ENCODE measurements at places on chromosomes 16 and 17. TPM values are rescaled to one million over a fixed set of nuclear protein-coding genes. Genes with fewer than 3 reads are reported as not detected.

- DNase-seq = no peak
These were observed 6.0 kb downstream of the ARHGAP23 start for GRCh38 chr17:38434178-38434665.

- no peak for DNase-seq
These were observed at the start of the genes CCDC78 and HAGHL for GRCh38 chr16:726438-727290. TSS of gene CCDC78 (minus strand) at chr16:726443. CDS start at chr16:726367, 76 bp downstream. TSS of gene HAGHL (plus strand) at chr16:727106. CDS start at chr16:727510, 404 bp downstream.

GRCh38 chr17:27563532-27563931, 67.5 kb upstream of the LGALS9 start:
- no peak for DNase-seq

GRCh38 chr17:72943826-72944689, 148.4 kb downstream of the SLC39A11 start:
- no peak for DNase-seq

DNA sequence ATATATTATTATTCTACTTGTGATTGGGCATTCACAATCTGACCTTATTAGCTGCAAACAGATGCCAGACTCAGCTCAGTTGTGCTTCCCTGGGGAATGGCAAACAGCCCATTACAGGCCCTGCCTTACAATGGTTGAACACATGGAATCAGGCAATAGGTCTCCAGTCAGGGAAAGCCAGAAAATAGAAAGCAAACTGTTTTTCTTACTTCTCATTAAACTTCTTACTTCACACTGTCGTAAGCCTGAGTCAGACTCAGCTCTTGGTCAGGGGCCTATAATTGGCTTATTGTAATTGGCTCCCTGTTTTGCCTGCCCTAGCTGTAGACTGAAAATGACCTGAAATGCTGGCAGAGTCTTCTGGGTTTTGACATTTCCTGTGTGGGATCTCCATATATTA, 77.0 kb upstream of the CA10 start:
- no peak for DNase-seq

DNA sequence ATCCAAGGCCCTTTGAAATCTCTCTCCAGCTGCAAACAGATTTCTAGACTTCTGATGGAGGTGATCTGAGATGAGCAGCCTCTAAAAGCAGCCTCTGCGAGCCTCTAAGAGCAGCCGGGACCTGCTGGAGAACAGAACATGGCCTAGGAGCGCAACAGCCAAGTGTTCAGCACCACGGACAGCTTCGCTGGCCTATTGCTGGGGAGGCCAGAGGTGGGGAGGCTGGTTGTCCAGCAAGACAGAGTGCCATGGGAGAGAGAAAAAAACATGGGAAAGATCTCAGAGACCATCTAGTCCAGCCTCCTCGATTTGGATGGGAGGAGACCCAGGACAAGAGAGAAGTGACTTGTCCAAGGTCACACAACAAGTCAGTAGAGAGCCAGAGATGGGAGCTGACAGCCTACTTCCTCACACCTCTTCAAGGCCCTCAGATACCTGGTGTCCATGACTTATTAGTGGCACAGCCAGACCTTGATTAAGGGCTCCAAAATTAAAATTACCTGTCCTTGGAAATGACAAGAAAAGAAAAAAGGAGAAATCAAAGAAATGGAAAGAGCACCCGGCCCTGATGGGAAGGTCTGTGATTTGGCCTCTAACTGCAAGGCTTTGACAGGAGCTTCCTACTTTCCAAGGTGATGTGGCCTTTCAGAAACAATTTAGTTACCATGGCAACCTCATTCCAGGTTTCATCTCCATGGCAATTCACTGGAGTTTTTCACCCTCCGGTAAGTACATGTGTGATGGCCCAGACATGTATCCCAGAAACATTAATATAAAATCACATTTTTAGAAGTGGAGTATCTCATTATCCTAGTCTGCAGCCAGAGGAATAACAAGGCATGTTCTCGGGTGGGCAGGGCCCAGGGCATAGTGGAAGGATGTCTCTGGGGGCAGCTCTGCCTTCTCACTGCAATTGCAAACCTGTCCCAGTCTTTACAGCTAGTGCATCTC, 14.5 kb downstream of the RPRML start:
- no peak for DNase-seq

DNA sequence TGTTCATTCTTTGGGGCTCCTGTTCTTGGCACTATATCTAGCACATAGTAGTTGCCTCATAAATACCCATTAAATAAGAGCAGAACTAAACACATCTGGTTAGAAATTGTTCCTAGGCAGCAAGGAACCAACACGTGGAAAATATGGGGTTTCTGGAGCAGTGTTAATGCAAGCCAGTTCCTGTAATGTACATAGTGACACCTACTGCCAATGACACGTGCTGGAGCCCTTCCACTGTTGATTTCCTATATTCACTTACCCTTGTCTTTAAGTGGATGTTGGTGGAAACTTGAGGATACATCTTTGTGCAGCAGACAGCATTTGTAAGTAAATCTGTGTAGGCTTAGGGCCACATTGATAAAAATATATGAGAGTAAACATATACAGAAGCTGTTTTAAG, 1.6 kb upstream of the IRF8 start:
- DNase-seq = no peak

GRCh38 chr17:66957951-66958579, 6.4 kb upstream of the CACNG4 start:
- DNase-seq = no peak

- DNase-seq = no peak
These were observed 95.1 kb upstream of the CDH5 start for GRCh38 chr16:66271074-66272060.

DNA sequence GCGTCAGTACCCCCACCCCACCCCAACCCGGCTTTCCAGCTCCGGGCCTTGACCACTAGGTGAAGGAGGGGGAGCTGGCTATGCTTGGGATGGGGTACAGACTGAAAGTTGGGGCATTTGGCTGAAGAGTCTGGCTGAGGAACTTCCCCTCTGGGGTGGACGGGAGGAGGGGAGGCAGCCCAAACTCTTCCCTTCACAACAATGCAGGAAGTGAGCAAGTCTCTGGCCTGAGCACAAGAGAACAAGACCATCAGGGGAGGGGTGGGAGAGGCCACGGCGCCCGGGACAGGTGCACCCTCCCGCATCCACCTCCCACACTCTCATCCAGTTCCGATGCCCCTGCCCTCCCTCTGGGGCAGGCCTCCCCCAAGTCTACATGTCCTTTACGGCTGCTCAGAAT, 5.6 kb downstream of the USH1G start:
- DNase-seq = no peak

HOXB4 gene
- 0.38 TPM for total RNA-seq

BCAR1 gene
- total RNA-seq = 76.7 TPM

SLC16A6 gene
- total RNA-seq = 0.16 TPM

GPR139 gene
- not detected for total RNA-seq

HOXB9 gene
- total RNA-seq = not detected

ZFP1 gene
- 5.8 TPM for total RNA-seq

CEP20 gene
- total RNA-seq = 32.0 TPM
